ENCODE measurements at places on chromosomes 6 and 20. TPM values are rescaled to one million over a fixed set of nuclear protein-coding genes. Genes with fewer than 3 reads are reported as not detected.

DNA sequence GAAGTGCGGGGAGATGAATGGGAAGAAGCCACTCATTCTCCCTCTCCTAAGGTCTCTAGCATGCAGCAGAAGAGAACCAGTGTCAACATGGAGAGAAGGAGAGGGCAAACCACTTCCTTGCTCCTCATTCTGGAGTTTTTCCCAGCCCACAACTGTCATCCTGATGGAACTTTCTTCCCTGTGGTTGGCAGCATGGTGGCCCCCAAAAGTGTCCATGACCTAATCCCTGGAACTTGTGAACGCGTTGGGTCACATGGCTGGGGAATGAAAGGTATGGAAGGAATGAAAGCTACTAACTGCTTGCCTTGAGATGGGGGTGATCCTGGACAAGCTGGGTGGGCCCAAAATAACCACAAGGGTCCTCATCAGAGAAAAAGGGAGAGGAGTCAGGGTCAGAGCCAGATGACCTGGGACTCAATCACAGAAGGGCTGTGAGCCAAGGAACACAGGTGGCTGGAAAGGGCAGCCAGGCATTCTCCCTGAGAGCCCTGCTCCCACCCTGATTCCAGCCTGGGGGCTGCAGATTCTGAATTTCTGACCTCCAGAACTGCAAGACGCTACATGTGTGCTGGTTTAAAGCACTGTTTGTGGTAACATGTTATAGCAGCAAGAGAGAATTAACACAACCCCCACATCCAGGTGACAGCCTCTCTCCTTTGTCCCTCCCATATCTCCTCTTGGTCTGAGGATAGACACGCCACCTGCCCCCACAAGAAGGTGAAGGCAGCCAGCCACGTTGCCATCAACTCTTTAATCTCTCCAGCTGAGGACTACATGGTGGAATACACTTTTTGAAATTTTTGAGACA, 63.2 kb downstream of the PYGB start:
- peaks cover 53% of the 10 kb centered on the region for H3K36me3 ChIP-seq
- peaks cover 51% of the 10 kb centered on the region for H3K4me1 ChIP-seq
- H3K27me3 ChIP-seq, result no peaks in the 10 kb centered on the region
- DNase-seq, result peak; percentile 38
- H3K4me3 ChIP-seq, result no peak overlapping the region
- peak overlapping the region; percentile 72 for H3K27ac ChIP-seq

GRCh38 chr6:2439632-2440031, 194.2 kb upstream of the GMDS start:
- H3K4me3 ChIP-seq, result no peak overlapping the region
- no peaks in the 10 kb centered on the region for H3K4me1 ChIP-seq
- H3K27ac ChIP-seq, result no peak overlapping the region
- no peaks in the 10 kb centered on the region for H3K27me3 ChIP-seq

- H3K27me3 ChIP-seq, result no peaks in the 10 kb centered on the region
- H3K4me3 ChIP-seq, result no peak overlapping the region
- H3K4me1 ChIP-seq, result no peaks in the 10 kb centered on the region
- peaks cover 50% of the 10 kb centered on the region for H3K36me3 ChIP-seq
- no peak for DNase-seq
Observed at GRCh38 chr20:1565461-1565860, 8.0 kb upstream of the SIRPD start.

DNA sequence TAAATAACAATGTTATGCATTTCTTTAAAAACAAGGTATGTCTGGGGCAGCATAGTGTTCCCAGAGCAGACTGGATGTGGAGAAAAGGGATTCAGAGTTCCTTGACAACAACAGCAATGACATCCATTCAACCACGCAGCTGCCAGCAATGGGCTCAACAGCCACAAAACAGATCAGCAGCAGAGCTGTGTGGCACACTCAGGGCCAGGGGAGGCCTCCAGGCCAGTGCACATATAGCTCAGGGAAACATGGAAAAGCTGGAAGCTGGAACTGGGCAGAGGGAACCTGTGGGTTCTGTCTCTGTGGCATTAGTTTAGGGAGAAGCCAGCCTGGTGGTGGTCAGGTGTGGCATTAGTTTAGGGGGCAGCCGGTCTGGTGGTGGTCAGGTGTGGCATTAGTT, 148.3 kb downstream of the SMOC2 start:
- no peaks in the 10 kb centered on the region for H3K27me3 ChIP-seq
- no peaks in the 10 kb centered on the region for H3K4me1 ChIP-seq
- DNase-seq, result no peak
- H3K36me3 ChIP-seq, result no peaks in the 10 kb centered on the region

- H3K36me3 ChIP-seq, result no peaks in the 10 kb centered on the region
- DNase-seq, result no peak
- H3K27me3 ChIP-seq, result no peaks in the 10 kb centered on the region
Observed at GRCh38 chr6:50699051-50699775, 14.1 kb upstream of the TFAP2D start.

GRCh38 chr20:6099819-6100218, 23.0 kb downstream of the FERMT1 start:
- no peak overlapping the region for H3K4me3 ChIP-seq
- H3K27me3 ChIP-seq, result no peaks in the 10 kb centered on the region
- no peaks in the 10 kb centered on the region for H3K36me3 ChIP-seq
- no peaks in the 10 kb centered on the region for H3K4me1 ChIP-seq

DNA sequence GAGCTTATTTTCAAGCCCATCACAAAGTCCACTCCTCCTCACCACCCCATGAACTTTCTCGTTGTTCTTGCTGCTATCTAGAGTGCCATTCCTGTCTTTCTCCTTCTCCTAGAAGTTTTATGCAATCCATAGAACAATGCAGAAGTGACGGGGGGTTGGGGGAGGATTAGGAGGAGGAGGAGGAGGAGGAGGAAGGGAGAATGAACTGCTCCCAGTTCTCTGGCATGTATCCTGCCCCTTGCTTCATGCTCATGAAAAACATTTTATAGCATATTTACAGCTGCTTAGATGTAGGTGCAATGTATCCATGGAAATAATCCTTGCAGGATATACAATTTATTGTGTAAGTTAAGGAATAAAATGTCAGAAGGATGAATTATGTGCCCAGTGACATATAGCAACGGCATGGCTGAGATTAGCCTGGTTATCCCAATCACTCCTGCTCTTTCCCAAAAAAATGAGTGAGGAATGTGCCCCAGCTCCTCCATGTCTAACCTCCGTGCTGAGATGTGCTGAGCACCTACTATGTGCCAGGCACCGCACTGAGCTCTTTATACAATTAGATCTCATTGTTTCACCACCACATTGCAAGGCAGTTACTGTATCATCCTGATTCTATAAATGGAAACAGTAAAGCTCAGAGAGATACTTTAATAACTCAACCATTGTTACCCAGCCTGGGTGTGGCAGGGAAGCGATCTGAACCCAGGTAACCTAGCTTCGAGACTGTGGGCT, 41.6 kb upstream of the TFAP2C start:
- H3K27ac ChIP-seq, result no peak overlapping the region
- no peak for DNase-seq
- peaks cover 13% of the 10 kb centered on the region for H3K27me3 ChIP-seq
- H3K4me3 ChIP-seq, result no peak overlapping the region
- no peaks in the 10 kb centered on the region for H3K36me3 ChIP-seq

HEY2 gene
- 1.3 TPM for polyA plus RNA-seq

DNA sequence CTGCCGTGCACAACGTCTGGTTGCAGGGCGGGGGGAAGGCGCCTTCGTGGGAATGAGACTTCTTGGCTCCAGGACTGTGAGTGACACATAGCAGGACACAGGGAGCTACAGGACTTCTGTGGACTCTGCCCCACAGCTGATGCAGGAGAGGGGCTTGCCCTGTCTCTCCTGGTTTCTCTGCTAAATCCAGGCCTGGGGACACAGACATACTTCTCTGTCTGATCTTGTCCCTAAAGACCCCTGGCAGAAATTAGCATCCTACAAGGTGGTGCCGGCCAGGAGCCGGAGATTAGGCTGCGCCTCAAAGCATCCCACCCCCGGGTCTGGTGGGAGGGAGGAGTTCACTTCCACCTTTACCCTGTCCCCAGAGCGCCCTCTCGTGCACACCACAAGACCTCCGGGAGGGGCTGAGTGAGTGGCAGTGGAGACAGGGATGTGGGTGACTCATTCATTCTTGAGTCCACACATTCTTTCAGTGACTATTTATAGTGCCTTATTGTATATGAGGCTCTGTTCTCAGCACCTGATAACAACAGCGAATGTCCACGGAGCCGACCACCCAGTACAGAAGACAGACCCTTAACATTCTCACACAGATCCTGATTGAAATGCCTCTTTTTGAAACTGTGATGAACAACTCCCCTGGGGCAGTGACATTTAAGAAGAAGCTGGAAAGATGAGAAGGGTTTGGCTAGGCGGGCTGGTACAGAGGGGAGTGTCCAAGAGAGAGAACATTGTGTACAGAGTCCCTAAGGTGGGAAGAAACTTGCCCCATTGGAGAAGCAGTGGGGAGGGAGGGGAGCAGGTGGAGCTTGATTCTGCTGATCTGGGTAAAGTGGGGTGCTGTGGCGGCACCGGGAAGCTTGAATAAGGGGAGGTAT, 39.0 kb downstream of the GMPR start:
- H3K36me3 ChIP-seq, result no peaks in the 10 kb centered on the region
- no peak for DNase-seq
- H3K27me3 ChIP-seq, result no peaks in the 10 kb centered on the region
- no peak overlapping the region for H3K27ac ChIP-seq
- no peaks in the 10 kb centered on the region for H3K4me1 ChIP-seq

- no peak overlapping the region for H3K4me3 ChIP-seq
- H3K27ac ChIP-seq, result no peak overlapping the region
- H3K4me1 ChIP-seq, result peaks cover 12% of the 10 kb centered on the region
- H3K27me3 ChIP-seq, result peaks cover 33% of the 10 kb centered on the region
- no peak for DNase-seq
- H3K36me3 ChIP-seq, result no peaks in the 10 kb centered on the region
Observed at GRCh38 chr20:46209930-46210671, 92.0 kb downstream of the CD40 start.

DNA sequence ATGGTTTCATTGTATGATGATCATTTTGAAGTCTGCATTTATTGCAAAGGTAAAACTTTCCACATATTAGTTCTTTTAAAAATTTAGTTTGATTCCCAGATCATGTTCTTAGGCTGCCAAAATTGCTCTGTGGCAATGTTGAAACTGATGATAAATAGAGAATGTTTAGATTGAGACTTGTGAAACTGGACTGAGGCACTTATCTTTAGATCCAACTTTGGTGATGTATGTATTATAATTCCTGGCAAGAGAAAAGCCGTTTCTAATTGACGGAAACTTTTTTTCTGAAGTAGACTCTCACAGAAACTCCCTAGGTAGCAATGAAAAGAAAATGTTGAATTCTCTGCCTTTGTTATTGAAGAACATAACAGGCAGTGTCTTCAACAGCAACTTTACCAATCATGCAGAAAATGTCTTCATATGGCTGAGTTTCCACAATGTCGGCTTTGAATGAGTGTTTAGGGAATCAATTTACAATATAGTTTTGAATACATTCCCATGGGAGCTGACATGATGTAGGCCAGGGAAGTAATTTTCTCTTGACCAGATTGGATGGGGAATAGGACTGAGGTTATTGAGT, 456.2 kb downstream of the CD109 start:
- no peak for DNase-seq
- no peaks in the 10 kb centered on the region for H3K36me3 ChIP-seq
- no peak overlapping the region for H3K4me3 ChIP-seq
- no peak overlapping the region for H3K27ac ChIP-seq
- no peaks in the 10 kb centered on the region for H3K4me1 ChIP-seq

DNA sequence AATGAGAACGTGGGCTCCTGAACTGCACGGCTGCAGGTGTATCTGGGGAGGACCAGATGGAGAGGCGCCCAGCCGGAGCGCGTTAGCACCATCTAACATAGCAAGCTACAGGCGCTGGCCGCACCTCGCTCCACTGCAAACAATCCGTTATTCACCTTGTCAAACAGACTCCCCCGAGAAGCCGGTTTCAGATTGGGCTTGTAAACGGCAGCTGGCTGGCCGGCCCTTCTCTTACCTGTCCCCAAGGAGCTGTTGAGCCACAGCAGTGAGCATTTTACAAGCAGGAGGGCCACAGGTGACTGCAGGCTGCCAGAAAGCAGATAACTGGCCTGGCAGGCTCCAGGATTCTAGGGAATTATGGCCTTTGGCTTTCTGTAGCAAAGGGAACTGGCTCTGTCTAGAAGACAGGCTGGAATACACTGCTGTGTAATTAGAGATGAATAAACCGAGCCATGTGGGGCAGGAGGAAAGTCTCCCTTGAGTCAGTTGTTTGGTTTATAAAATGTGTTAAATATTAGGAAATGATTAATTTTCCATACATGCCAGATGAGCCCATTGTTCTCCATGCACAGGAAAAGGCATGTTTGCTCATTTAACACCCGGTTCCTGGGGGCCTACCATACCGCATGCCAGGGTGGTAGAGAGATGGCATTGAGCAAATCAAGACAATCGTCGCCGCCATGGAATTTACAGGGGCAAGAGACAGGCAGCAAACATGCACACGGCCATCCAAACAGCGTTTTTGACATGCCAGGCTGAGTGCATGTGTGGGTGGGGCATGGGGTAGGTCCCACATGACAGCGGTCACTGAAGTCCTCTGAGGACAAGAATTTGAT, 159.3 kb downstream of the NFATC2 start:
- H3K36me3 ChIP-seq, result no peaks in the 10 kb centered on the region
- no peak overlapping the region for H3K27ac ChIP-seq
- H3K27me3 ChIP-seq, result no peaks in the 10 kb centered on the region
- peaks cover 20% of the 10 kb centered on the region for H3K4me1 ChIP-seq
- peak; percentile 74 for DNase-seq

DNA sequence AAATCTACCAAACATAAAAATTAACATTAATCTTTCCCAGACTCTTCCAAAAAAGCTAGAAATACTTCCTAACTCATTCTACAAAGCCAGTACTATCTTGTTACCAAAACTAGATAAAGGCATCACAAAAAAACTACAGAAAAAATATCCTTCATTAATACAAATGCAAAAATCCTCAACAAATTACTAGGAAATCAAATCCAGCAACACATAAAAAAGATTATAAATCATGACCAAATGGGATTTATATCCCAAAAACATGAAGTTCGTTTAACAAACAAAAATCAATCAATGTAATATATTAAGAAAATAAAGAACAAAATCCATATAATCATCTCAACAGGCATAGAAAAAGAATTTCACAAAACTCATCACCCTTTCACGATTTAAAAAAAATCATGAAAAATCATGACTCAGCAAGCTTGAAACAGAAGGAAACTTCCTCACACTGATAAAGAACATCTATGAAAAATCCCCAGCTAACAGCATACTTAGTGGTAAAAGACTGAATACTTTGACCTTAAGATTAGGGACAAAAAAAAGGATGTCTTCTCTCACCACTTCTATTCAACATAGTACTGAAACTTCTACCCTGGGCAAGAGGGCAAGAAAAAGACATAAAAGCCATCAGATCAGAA, 43.2 kb downstream of the RANBP9 start:
- no peak for DNase-seq
- no peaks in the 10 kb centered on the region for H3K36me3 ChIP-seq
- H3K4me3 ChIP-seq, result no peak overlapping the region

DNA sequence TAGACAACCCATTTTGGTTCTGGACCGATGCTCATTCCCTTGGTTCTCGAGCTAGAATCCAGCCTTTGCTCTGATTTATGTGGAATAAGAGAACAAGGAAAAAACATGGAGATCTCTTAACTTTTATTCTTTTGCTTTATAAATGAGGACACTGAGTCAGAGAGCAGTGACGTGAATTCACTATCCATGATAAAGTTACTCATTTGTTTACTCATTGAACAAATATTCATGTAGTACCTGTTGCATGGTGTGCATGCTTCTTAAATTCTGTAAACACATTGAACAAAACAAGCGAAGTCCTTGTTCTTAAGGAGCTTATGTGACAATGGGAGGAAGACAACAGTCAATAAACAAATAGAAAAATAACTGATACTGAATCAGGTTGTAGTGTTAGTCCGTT, 56.9 kb downstream of the BMP2 start:
- no peak overlapping the region for H3K4me3 ChIP-seq
- H3K27me3 ChIP-seq, result no peaks in the 10 kb centered on the region
- DNase-seq, result no peak

SAMD5 gene
- polyA plus RNA-seq, result 0.15 TPM

Data from spleen (tissue), 13 donors.